Stimulated activated CD8-positive, alpha-beta memory T cell treated with anti-CD3 and anti-CD28 coated beads, Interleukin-7, amount 100 ng/mL, for 48 hours (primary cell): ENCODE measurements at places on chromosomes 2 and 18.
A peak's percentile ranks its signal among the peaks of the same experiment; 100 is the strongest.

- DNase-seq, result no peak
Observed at GRCh38 chr2:50611351-50611871, 420.5 kb downstream of the NRXN1 start.

GRCh38 chr2:165069151-165069550 is 113.8 kb upstream of the SLC38A11 start:
- no peak for DNase-seq

- DNase-seq, result no peak
Observed at GRCh38 chr2:160878618-160879017, 281.6 kb upstream of the TANK start.

GRCh38 chr18:5317186-5317585 is 21.7 kb upstream of the ZBTB14 start:
- DNase-seq, result no peak

DNA sequence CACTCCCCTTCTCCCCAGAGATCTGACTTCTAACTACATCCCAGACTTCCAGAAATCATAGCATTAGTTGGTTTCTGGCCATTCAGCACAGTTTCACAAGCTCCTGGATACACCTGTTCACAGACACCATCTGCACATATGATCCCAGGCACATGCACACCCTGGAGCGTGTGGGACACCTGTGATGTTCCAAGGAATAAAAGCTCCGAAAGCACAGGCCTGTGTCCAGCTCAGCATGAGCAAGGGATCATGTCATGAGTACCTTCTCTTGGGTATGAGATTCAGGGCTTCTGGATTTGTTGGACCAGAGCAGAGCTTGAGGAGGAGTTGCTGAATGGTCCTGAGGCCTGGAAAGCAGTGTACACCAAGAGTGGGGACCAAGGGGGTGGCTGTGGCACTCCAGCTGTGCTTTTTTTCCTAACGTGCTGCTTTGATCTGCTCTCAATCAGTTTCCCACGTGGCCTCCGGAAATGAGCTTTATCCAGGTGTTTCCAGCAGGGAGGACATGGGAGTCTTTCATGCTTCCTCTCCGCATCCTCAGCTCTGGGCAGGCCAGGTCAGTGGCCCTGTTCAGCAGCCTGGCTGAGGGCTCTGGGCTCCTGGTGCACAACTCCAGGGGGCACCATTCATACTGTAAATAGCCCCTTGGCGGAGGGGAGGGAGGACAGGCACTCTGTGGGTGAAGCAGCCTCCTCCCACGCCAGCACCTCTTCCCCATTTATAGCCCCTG is 1.8 kb downstream of the DYSF start:
- no peak for DNase-seq

- DNase-seq, result no peak
Observed at GRCh38 chr18:46070815-46071652, 1.0 kb downstream of the PSTPIP2 start.

DNA sequence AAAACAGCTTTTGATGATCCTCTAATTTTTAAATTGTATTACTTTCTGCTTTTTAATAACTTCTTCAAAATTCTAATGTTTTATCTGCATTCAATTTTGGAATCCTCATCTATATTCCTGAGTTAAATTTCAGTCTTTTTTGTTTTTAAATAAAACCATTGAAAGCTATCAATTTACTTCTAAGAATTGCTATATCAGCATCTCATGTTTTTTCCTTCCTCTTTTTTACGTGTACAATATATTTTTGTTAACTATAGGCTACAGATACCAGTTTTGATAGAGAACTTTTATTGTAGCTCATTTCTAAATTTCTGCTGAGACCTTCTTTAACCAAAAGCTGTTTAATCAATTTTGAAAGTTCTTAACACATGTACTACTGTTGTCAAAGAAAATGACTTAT is 84.5 kb downstream of the SS18 start:
- no peak for DNase-seq

- DNase-seq, result no peak
Observed at GRCh38 chr2:17058772-17059402, 393.3 kb upstream of the CYRIA start.

DNA sequence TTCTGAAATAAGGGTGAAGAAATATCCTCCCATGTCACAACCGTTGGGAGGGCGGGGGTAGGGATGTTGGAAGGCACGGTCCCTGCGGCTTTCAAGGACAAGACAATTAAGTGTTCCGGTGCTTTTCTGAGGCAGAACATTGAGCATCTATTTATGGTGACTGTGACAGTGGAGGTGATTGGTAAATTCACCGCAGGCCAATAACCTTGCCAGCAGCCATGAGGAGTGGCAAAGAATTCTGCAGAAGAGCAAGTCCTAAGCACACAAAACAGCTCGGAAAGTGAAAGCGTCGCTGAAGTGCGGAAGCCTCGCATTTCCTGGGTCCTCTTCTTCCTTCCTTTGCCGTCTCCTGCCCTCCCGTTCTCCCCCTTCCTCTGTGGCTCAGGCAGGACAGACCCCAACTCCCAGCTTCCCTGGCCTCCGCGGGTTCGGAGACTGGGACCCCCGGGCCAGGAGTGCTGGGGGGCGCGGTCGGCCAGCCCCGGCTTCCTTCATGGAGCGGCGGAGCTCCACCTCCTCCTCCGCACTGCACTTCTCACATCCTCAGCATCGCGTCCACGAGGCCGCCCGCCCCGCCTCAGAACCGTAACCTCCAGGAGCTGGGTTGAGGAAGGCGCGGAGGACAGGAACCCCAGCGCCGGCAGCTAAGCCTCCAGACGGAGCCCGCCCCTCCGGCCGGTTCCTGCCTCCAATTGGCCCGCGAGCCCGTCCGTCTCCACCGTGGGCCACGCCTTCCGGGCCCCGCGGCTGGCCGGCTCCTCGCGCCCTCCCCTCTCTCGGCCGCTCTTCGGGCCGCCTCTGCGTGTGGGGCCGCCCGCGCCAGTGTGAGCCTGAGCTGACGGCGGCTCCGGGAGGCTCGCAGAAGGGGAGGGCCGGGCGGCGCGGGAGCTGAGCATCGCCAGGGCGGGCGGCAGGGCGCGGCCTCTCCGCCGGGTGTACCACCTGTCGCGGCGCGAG is at the start of gene ME2:
Gene ME2 (plus strand): TSS at position 774 of the 957 bp plus-strand sequence. CDS start 16,703 bp downstream, outside the sequence.
- DNase-seq, result peak; percentile 84

DNA sequence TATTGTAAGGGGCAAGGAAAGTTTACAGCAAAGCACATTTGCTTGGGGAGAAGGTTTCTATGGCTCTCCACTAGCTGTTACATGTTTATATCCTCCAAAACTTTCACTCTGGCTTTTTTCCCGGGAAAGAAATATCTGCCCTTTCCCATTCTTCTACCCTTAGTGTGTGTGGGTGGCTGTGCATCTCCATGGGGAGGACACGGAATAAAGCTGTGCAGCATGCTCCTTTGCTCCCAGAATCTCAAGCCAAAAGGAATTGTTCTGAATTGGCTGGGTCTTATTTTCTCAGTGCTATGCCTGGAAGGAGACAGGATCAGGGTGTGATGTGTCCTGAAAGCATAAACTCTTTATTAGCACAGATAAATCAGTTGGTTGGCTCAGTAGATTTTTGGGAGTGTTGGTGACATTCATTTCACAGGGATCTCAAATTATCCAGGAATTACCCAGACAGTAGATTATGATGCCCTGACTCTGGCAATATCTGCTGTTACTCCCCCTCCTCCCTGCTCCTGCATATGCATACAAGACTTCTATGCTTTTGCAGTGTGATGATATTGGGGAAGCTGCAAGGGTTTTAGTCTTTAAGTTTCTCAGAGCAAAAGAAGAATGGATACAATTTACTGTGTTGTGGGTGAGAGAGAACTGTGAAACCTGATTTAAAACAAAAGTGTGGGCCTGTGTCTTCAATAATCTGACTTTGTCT is 63.1 kb downstream of the PARD3B start:
- DNase-seq, result no peak

GRCh38 chr2:201258666-201259615 is 1.4 kb upstream of the CASP8 start:
- DNase-seq, result peak; percentile 16

DNA sequence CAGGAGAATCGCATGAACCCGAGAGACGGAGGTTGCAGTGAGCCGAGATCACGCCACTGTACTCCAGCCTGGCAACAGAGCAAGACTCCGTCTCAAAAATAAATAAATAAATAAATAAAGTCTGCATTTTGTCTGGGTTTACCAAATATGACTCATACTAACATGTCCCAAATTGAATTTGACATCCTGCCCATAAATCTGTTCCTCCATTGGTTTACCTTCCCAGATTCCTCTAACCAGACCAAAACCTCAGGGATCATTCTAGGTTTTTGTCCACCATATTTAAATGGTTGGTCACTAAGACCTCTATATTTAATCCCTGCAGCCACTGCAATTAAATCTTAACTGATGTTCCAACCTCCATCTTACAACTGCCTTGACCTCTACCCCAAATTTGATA is 150.9 kb downstream of the ATAD2B start:
- no peak for DNase-seq

GRCh38 chr2:175855794-175856453 is 146.1 kb downstream of the LNPK start:
- no peak for DNase-seq

- DNase-seq, result no peak
Observed at GRCh38 chr2:102208774-102209173, 22.0 kb downstream of the IL1RL2 start.

GRCh38 chr2:2015646-2016045 is 271.3 kb upstream of the PXDN start:
- DNase-seq, result no peak

GRCh38 chr2:57516698-57517340 is 529.8 kb upstream of the VRK2 start:
- DNase-seq, result no peak

GRCh38 chr2:121080013-121080772 is 204.8 kb downstream of the TFCP2L1 start:
- no peak for DNase-seq

DNA sequence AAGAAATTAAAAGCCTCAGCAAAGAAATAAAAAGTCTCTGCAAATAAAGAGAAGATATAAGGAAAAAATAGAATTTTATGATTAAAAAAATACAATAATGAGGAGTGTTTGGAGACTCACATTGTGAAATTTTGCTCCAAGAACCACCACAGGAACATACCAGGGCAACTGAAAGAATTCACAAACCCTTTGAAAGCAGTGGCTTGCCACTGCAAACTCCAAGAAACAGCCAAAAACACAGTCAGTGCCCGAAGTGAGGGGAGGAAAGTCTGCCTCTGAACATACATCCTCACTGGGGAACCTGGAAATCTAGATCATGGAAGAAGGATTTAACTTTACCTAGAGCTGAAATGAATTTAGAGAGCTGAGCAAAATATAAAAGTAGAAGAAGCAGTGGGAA is 33.1 kb downstream of the EVA1A start:
- DNase-seq, result no peak

GRCh38 chr2:39667104-39667885 is 1.6 kb downstream of the TMEM178A start:
- no peak for DNase-seq

DNA sequence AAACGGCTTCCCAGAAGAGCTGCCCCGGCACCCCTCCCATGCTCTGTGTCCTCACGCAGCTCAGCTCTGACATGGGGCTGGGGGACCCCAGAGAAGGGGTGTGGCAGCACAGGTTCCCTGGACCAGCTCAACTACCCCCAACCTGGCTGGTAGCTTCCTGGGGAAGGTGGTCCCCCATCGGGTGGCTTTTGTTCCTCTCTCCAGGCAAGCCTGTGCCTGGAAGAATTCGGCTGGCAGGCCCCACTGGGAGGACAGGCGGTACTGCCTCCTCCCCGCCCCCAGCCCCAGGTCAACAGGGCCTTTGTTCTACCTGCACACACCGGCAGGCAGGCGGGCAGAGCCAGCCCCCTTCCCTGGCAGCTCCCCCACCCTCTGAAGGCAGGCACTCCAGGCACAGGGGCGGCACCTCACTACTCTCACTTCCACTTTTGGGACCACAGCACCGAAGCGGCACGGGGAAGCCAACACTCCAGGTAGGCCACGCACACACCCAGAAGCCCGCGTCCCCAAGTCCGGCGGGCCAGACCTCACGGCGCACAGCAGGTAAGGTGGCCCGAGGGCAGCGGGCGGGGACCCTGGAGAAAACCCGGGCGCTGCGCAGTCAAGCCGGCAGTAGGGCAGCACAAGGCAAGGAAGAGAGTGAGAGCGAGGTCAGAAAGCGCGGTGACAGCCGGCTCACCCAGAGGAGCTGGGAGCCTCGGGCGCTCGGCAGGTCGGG is 1.3 kb downstream of the HS6ST1 start:
- peak; percentile 9 for DNase-seq

- no peak for DNase-seq
Observed at GRCh38 chr2:231521-232185, 32.2 kb downstream of the SH3YL1 start.

DNA sequence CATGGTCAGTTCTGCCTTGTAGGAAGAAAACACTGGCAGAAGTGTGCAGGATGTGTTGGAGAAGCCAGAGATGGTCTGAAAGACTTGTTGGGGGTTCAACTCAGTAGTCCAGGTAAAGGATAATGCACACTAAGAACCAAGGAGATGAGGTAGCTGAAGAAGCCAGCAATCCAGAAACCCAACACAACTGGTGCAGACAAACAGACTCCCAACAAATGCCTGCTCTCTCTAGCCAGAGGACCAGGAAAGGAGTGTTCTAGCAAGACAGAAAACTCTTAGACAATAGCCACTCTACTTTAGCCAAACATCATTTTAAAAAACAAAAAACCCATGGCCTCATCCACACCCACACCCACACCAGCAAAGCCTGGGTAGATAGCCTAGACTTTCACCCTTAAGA is 33.9 kb downstream of the EVA1A start:
- no peak for DNase-seq

GRCh38 chr2:156955701-156956100 is 301.8 kb upstream of the GALNT5 start:
- no peak for DNase-seq

- no peak for DNase-seq
Observed at GRCh38 chr2:19139386-19139785, 219.0 kb downstream of the OSR1 start.

DNA sequence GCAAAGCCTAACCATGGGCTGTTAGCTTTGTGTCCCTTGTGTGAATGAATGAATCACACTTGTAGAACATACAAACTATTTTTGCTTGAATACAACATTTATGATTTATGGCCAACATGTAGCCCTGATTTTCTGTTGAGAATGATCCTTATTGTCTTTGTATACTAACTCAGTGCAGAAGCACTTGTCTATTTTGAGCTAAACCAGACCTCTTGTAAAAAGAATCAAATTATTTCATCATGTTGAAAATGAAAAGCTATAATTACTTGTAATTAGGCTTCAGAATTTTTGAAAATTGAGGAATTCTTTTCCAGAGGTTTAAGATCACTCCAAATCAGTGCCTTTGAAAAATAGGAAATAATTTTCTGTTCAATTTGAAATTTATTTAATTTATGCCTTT is 85.9 kb downstream of the ZNF407 start:
- no peak for DNase-seq

GRCh38 chr2:10079870-10080535 is at the start of gene CYS1:
TSS of gene CYS1 (minus strand) at chr2:10080411. CDS start at chr2:10080223, 188 bp downstream.
- DNase-seq, result no peak

GRCh38 chr2:21519821-21520220 is 396.1 kb downstream of the TDRD15 start:
- no peak for DNase-seq

DNA sequence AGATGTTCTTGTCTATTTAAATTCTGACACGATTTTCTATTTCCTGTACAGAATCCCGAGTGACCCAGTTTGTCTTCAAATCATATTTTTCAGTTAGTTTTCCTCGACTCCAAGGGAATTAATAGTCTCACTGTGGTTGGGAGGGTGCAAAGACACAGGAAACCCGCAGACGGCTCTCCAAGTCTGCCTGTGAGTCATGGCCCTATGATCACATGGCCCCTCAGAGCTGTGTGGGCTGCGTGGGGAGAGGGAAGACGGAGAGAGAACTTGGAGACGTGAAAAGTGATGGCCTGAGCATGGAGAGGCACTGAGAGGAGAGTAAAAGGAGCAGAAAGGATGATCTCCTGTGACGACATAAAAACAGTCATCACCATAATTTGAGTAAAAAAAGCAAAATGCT is 989.9 kb downstream of the DCDC2C start:
- no peak for DNase-seq
